AG04450 (cell line): ENCODE measurements at places on chromosomes 12 and 14. TPM values are rescaled to one million over a fixed set of nuclear protein-coding genes. Genes with fewer than 3 reads are reported as not detected.

GRCh38 chr12:86801439-86801838 is 545.2 kb upstream of the MGAT4C start:
- no peak for DNase-seq

The GLS2 gene
- polyA plus RNA-seq, result 0.10 and 0.12 TPM in 2 replicates

GRCh38 chr14:69181491-69181890 is 9.8 kb upstream of the EXD2 start:
- DNase-seq, result no peak

DNA sequence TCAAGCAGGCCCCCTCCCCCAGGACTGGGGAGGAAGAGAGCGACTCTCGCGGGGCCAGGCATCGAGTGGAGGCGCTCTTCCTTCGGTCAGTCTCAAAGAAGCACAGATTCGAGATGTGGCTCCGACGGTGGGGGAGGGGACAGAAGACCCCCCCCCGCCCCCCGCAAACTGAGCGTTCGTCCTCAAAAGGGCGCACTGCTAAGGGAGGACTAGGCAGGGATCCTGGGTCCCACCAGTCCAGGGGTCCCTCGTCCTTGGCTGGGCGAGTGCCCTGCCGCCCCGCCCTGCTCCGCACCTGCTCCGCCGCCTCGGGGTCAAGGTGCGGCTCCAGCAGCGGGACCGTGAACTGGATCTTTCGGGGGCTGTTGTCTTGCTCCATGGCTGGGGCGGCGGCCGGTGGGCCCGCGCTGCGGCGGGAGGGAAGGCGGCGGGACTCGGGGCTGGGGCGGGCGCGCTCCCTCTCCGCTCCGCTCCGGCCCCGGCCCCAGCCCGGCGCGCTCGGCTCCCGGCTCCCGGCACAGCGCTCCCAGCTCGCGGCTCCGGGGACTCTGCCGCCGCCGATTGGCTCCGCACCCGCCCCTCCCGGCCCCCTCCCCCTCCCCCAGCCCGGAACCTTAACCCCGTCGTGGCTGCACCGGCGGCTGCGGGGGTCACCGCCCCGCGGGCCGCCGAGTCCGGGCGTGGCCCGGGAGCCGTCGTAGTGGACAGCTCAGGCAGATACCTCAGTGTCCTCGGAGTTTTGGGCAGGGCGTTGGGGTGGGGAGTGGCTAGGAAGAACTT is at the start of gene PPP1R1A:
Gene PPP1R1A, minus strand, starts transcription at position 550 of the 780 bp plus-strand sequence. Its CDS starts 171 bp downstream, at position 379.
- DNase-seq, result no peak

The CHGA gene
- polyA plus RNA-seq, result not detected in 2 replicates

- DNase-seq, result no peak
Observed at GRCh38 chr14:79516009-79516408, 695.3 kb downstream of the DIO2 start.

DNA sequence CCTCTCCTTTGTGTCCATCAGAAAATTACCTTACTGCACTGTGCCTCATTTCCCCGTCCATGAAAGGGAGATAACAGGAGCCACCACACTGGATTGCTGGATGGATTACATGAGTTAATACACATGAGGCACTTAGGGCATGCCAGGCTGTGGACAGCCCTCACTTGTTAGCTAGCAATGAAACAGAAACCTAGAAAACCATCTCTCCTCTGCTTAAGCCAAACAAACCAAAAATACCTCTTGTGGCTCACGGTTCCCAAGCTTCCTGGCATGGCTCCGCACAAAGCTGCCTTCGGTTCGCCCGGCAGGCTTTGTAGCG is 660 bp upstream of the HCFC2 start:
- no peak for DNase-seq

The GLIPR1L2 gene
- 0.21 and 0.27 TPM in 2 replicates for polyA plus RNA-seq

The ALDH1L2 gene
- 90.5 and 116 TPM in 2 replicates for polyA plus RNA-seq

DNA sequence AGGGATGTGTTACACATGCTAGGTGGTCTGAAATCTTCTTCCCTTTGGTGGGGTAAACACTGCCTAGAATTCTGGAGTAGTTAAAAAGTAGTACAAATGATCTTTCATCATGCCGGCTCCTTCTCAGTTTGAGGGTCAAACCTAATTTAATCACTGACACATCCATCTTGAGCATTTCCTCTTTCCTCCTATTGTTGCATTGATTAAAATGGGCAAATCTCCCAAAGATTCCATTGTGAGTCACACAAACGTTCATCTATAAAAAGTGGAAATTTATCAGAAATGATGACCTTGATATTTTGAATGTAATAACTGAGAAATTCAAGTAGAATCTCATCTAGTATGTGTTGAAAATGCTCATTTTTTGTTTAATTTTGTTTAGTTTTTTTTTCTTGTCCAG is 996.0 kb downstream of the NRXN3 start:
- DNase-seq, result no peak

The KRT82 gene
- not detected in 2 replicates for polyA plus RNA-seq

GRCh38 chr12:90706036-90706435 is 248.9 kb downstream of the CCER1 start:
- no peak for DNase-seq

- no peak for DNase-seq
Observed at GRCh38 chr12:100199023-100199346, 1.6 kb upstream of the ACTR6 start.

GRCh38 chr12:70070494-70071007 is 172.7 kb upstream of the CNOT2 start:
- no peak for DNase-seq

The CMA1 gene
- not detected in 2 replicates for polyA plus RNA-seq
